Astrocyte (in vitro differentiated cells and primary cell): ENCODE measurements at places on chromosomes 4 and X. TPM values are rescaled to one million over a fixed set of nuclear protein-coding genes. Genes with fewer than 3 reads are reported as not detected.

The TGIF2LX gene
- total RNA-seq, result not detected in 2 replicates

DNA sequence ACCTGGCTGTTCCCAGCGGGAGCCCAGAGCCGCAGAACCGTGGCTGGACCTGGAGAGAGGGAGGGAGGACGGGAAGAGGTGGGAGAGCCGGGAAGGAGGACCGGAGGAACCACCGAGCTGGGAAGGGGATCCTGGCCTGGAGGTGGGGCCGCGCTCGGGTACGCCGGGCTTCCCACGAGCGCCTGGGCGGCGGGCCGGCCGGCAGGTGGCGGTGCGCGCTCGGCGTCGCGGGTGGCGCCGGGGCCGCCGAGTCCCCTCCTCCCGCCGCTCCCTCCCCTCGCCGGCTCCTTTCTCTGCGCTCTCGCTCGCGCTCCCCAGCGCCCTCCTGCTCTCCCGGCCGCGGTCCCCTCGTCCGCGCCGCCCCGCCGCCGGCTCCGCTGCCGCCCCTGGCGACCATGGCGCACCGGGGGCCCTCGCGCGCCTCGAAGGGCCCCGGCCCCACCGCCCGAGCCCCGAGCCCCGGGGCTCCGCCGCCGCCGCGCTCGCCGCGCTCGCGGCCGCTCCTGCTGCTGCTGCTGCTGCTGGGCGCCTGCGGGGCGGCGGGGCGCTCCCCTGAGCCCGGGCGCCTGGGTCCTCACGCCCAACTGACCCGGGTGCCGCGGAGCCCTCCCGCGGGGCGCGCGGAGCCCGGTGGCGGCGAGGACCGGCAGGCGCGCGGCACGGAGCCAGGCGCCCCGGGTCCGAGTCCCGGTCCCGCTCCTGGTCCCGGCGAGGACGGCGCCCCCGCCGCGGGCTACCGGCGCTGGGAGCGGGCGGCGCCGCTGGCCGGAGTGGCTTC, at the start of gene SORCS2:
TSS of gene SORCS2 (plus strand) at position 287 of the 778 bp plus-strand sequence.
- H3K4me3 ChIP-seq, result peak within 1 kb of the TSS; percentile 79
- H3K27me3 ChIP-seq, result peaks cover 24% of the 10 kb centered on the region
- DNase-seq, result no peak
- no peak within 1 kb of the TSS for H3K27ac ChIP-seq
- H3K4me1 ChIP-seq, result peaks cover 33% of the 10 kb centered on the region

DNA sequence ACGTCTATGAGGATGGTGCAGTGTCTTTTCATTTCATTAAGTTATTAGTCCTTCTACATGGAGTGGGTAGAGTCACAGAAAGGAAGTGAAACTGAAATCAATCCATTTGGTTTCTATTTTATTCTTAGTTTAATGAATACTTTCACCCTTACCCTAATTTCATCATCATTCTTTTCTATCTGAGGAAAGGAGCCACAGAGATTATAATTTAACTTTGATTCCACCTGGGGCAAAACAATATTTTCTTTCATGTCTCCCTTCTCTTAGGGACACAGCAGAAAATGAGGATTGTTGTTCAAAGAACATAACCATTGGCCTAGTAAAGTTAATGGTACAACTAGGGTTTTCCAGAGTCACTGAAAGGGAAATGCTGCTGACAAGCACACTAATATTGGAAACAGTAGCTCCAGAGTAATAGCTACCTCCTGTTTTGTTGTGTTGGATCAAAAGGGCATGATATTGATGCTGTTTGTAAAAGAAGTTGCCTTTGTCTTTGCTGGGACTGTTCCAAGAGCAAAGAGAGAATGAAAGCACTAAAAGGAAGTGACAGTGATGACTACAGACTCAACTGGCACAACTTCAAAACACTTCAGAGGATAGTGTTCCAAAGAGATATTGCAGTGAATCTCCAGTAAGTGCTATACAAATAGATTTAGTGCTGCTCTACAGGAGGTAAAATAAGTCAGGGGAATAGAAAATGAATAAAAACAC, 247.1 kb upstream of the PITX2 start:
- H3K27me3 ChIP-seq, result no peaks in the 10 kb centered on the region
- no peak overlapping the region for H3K4me3 ChIP-seq
- H3K27ac ChIP-seq, result peak overlapping the region; percentile 41
- no peaks in the 10 kb centered on the region for H3K36me3 ChIP-seq
- H3K4me1 ChIP-seq, result peaks cover 25% of the 10 kb centered on the region

GRCh38 chrX:75421688-75422230, 101.1 kb downstream of the ZDHHC15 start:
- H3K27me3 ChIP-seq, result no peaks in the 10 kb centered on the region
- H3K4me3 ChIP-seq, result no peak overlapping the region
- H3K27ac ChIP-seq, result no peak overlapping the region
- no peaks in the 10 kb centered on the region for H3K36me3 ChIP-seq
- H3K4me1 ChIP-seq, result no peaks in the 10 kb centered on the region

GRCh38 chrX:133190877-133191738, 27.0 kb downstream of the TFDP3 start:
- H3K4me3 ChIP-seq, result no peak overlapping the region
- H3K4me1 ChIP-seq, result no peaks in the 10 kb centered on the region
- H3K27me3 ChIP-seq, result no peaks in the 10 kb centered on the region

- peaks cover 5% of the 10 kb centered on the region for H3K4me1 ChIP-seq
- no peak for DNase-seq
- no peaks in the 10 kb centered on the region for H3K27me3 ChIP-seq
- no peaks in the 10 kb centered on the region for H3K36me3 ChIP-seq
These were observed 622.4 kb downstream of the BCOR start for GRCh38 chrX:39475372-39475771.

DNA sequence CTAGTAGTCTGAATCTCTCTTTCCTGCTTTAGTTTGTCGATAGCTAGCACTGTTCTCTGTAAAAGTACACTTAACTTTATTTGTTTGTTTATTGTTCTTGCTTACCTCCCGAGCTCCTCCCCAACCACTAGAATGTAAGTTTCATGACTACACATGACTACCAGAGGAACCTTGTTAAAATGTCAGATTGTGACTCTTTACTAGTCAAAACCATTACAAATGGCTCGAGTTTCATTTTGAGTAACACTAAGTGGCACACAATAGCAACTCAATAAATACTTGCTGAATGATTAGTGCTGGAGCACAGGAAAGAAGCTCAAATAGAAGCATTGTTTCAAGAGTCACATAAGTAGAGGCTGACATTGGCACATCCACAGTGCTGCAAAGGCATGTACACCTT, 116.1 kb downstream of the MAPK10 start:
- no peaks in the 10 kb centered on the region for H3K27me3 ChIP-seq
- no peak overlapping the region for H3K27ac ChIP-seq
- no peak overlapping the region for H3K4me3 ChIP-seq
- no peaks in the 10 kb centered on the region for H3K36me3 ChIP-seq
- no peak for DNase-seq

GRCh38 chrX:154779261-154779660, 16.6 kb downstream of the DKC1 start:
- H3K36me3 ChIP-seq, result peaks cover 12% of the 10 kb centered on the region
- DNase-seq, result peak; percentile 17
- no peak overlapping the region for H3K4me3 ChIP-seq
- H3K27ac ChIP-seq, result no peak overlapping the region
- H3K27me3 ChIP-seq, result no peaks in the 10 kb centered on the region
- peaks cover 2% of the 10 kb centered on the region for H3K4me1 ChIP-seq
